ENCODE measurements at places on chromosomes 16 and 17.

GRCh38 chr16:77059446-77059845 is 131.5 kb upstream of the MON1B start:
- DNase-seq = no peak

DNA sequence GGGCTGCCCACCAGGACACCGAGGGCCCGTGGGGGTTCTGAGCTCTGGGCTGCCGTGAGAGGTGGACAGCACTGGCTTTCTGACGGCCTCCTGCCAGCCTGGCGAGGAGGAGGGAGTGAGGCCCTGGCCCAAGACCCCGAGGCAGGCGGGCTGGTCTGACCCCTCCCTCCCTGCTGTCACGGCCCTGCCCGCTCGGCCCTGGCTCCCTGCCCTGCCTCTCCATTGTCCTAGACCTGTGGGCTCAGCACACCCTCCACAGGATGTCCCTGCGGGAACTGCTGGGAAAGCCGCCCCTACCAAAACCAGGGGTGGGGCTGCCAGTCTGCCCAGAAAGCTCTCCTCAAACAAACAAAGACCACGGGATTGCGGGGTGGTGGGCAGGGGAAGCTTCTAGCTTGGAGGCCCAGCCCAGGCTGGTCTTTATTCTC is 20.7 kb downstream of the SPNS2 start:
- no peak for DNase-seq

DNA sequence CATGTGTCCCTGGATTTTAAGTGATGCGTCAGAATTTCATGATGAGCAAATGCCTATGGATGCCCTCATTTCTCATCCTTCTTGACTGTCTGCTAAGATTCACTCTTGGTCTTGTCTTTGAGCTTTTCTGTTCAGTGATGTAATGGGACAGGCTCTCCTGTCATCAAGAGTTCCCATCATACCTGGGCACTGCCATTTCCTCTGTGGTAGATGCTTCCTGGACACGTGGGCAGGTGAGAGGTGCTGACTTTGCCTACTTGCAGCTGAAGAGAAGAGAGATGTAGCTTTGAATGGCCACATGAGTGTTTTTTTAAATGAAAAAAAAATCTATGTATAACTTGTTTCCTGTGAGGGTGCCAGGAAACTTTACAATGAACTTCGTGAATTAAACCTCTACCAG is 557.7 kb downstream of the MAF start:
- DNase-seq = no peak

DNA sequence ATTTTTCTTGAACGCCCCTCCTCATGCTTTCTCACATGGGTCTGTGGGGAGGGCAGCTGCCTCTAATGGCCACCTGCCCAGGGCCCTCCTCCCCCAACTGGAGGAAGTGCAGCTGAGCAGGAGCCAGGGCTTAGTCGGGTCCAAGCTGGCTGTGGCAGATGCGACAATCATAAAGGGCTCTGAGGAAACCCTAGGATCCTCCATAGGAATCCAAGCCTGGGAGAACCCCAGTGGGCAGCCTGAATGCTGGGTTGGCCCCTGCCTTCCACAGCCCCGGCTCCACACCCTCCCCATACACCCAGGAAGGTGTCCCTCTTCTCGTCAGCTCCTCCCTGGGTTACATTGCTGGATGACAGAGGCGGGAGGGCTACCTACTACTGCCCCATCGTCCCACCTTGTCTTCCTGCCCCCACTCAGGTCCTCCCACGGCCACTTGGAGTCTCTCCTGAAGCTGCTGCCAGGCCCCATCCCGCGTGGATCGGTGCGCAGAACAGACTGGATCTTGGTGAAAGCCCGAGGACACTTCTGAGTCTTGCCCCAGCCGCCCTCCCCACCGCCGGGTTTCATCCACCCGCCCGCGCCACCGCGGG is 15.6 kb upstream of the CBFB start:
- DNase-seq = no peak

DNA sequence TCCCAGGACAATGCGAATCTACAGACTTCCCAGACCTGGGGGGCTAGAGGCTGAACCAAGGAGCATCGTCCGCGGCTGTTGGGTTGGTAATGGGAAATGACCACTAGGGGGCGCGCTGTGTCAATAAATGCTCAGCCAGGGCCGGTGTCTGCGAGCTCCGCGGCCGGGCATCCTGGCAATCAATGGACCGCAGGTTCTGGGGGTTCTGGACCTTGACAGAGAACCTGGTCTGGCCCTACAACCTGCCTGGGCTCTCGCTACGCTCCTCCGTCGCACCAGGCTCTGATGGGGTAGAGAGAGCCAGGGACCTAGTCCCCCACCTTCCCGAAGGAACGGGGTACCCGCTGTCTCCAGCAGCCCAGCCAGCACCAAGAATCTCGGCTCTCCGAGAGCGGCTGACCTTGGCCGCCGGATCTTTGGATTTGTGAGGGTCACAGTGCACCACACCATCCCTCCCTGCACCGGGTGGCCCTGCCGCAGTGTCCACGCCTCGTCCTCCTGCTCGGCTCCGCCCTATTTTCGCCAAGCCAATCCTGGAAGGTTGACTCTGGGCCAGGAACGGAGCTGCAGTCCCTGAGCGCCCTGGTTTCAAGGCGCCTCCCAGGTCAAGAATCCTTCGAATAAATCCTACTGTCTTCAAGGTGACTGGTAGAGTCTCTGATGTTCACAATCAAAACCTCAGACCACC is 20.4 kb upstream of the BEAN1 start:
- peak; percentile 75 for DNase-seq

- peak; percentile 11 for DNase-seq
Measured at GRCh38 chr16:46853713-46854443, 22.9 kb upstream of the C16orf87 start.

- no peak for DNase-seq
Measured at GRCh38 chr17:55416000-55416399, 5.6 kb downstream of the MMD start.

DNA sequence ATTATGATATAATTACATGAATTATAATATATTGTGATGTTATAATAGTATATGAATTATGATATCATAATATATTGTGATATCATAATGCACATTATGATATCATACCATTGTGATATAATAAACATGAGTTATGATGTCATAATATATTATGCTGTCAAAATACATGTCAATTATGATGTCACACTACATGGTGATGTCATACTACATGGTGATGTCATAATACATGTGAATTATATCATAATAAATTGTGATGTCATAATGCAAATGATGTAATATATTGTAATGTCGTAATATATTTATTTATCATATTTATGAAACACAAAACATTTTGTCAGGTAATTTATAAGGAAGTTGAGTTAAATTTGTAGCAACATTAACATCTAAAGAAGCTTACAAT is 1950.1 kb downstream of the TP53TG3F start:
- DNase-seq = no peak

DNA sequence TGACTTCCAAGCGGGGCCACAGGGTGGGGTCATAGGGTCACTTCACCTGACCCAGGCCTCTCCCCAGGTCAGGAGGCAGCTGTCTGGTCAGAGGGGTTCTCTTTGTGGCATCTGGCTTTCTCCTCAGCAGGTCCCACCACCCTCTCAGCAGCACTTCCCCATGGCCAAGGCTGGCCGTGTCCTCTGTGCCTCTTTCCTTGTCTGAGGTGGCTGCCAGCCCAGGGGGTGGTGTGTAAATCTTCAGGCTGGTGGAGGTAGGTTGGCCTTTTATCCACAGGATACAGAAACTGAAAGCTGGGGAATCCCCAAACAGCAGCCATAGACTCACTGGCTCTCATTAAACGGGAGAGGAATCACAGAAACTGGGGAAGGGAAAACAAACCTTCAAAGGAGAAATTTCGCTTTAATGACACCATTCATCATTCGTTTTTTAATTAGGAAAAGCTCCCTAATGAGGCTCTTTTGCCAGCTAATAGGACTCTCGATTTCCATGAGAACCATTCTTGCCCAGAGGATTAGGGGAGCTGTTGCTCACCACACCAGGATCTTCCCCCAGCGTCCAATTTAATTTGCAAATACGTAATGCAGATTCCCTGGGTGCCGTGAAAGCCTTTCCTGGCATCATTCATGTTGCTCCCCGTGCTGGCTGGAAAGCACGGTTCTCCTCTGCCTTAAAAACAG is 18.0 kb downstream of the C17orf75 start:
- peak; percentile 56 for DNase-seq

DNA sequence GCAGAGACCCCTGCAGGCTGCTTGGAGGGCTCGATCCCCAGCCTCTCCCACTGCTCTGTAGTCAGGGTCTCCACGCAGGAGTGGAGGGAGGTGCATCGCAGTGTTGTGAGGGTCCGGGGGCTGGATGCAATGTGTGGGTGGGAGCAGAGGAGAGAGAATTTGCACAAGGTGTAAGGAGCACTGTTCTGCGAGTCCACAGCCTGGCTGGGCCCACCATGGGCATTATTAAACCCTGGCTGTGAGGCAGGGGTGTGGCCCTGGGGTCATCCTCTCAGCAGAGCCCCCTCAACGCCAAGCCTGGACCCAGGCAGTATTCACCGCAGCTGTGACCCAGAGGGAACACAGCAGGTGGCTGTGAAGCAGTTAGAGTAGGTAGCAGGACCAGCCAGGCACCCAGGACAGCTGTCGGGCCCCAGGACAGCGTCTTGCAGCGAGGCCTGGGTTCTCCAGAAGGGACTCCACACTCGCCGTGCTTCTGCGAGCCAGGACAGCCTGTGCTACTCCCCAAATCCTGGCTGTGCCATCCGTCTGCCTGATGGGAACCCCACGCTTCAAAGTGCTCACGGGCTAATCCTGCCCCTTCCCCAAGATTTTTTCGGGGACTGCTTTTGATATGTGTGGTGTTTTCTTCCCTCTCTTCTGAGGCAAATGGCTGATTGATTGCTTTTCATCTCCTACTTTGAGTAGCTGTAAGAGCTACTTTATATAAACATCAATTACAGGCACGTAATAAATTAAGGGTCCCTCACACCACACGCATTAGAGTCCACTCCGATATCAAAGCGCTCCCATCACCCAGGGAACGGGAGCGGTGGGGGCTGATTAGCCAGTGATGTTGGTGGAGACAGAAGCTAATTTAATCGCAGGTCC is 100.9 kb upstream of the GSE1 start:
- no peak for DNase-seq

- DNase-seq = peak; percentile 23
Measured at GRCh38 chr16:49503256-49504022, 129.8 kb downstream of the C16orf78 start.

GRCh38 chr17:55158439-55158838 is 106.3 kb upstream of the HLF start:
- DNase-seq = no peak

GRCh38 chr16:50696575-50697420 is 3.4 kb downstream of the NOD2 start:
- DNase-seq = no peak
